ENCODE measurements at places on chromosomes 11 and 22.

DNA sequence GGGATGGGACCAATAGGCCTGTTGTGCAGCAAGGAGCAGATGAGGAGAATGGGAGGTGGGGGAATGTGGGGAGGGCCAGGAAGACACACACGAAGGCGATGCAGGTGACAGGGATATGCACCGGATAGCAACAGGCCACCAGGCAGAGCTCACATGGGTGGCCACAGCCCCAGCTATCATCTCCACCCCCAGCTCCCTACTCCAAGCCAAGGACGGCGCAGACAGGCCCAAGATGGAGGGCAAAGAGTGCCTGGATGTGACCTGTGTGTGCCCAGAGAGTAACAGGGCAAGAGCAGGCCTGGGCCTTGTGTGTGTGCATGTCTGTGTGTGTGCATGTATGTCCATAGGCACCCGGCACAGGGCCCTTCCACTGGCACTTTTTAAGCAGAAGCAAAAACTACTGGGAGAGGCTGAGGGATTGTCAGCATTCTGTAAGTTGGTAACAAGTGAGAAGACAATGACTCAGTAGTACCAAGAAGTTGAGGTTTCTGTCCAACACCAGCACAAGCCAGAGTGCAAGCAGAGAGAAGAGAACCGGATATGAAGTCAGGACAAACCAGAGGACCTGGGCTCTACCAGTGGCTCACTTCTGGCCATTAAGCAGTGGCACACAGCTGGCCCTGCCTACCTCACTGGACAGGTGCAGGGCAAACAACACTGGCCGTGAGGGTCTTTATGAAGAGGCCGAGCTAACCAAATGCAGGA is 36.4 kb downstream of the NRXN2 start:
- no peak for DNase-seq

- DNase-seq: no peak
Measured at GRCh38 chr22:23219822-23220484, 39.6 kb downstream of the BCR start.

GRCh38 chr22:39142088-39142680 is 10.3 kb downstream of the CBX7 start:
- no peak for DNase-seq

DNA sequence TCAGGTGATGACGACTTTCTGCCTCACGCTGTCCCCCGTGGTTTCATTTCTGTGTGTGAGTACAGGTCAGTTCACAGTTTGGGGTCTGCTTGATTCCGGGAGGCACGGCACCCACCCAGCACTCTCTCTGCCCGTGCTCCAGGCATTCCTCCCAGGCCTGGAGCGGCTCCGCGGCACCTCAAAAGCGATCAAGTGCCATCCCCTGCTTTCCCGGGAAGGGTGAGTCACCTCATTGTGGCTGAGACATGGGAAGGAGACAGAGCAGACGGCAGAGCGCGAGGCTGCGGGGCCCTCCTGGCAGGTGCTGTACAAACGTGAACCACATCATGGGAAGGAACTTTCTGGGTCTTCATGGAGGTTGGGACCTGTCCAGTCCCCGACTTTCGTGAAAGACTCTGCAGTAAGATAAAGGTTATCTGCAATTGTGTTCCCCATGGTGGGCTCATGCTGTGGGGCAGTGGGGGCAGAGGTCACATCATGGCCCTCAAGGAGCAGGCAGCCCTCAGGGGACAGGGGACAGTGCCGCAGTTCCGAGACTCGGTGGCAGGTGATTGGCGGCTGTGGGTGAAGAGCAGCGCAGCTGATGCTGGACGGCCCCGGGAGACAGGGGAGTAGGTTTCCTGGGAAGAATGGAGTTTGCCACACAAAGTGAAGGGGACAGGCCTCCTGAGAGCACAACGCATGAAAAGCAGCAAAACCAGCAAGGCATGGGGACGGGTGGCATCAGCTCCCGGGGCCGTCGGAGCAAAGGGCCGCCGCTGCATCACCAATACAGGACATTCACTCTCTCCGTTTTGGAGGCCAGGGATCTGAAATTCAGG is 65.3 kb downstream of the CELSR1 start:
- DNase-seq: no peak

DNA sequence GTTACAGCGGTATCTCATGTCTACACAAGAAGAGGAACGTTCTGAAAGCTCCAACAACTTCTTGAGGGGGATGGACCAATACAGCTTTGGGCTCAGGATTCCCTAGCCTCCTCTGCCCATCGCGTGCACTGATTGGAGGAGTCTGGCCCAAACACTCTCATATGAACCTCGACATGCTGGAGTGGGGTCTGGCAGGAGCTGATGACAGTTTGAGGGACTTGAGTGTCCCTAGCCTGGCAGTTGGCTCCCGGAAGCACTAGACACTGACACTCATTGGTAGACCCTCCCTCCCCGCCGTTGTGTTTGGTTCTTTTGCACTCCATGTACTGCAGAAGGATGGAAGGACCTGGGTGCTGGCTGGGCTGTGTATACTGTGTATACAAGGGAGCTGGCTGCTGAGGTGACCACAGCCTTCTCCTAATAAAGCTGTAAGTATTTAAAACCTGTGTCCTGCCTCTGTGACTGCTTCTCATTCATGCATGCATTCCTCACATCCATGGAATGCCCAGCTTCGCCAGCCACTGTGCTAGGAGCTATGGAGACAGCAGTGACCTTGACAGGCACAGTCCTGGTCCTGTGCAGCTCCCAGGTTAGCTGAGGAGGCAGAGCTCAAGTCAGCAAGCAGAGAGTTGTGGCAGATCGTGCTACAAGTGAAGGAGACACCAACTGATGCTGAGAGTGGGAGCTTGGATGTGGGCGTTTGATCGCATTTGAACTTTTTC is 27.9 kb downstream of the ADAMTS15 start:
- DNase-seq: no peak

GRCh38 chr22:32204856-32205722 is at the start of gene RFPL2:
Gene RFPL2, minus strand, starts transcription at chr22:32205073. Its CDS starts 2,622 bp downstream, at chr22:32202451.
- DNase-seq: peak; percentile 69

DNA sequence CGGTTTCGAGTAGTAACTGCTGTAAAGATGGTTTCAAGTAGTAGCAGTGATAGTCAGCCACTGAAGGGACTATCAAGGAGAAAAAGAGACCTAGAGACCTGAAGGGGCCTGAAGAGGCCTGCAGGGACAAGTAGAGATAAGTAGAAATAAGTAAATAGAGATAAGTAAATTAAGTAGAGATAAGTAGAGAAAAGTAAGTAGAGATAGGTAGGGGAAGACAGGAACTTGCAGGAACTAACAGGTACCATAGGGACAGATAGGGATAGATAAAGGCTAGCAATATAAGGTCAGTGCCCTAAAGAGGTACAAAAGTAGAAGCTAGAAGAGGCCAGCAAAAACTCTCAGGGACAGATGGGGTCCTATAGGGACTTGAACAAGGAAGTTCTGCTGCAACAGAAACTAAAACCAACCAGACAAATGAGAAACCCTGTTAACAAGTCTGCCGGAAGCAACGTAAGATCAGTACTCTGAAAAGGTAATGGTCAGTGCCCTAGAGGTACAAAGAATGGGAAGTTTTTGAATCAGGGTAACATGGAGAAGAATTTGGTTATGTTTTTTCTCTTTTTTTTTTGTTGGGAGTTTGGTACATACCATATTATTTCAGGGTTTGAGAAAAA is 9.6 kb upstream of the SC5D start:
- no peak for DNase-seq

GRCh38 chr22:42544686-42545085 is 9.1 kb upstream of the SERHL2 start:
- DNase-seq: no peak

- no peak for DNase-seq
Measured at GRCh38 chr11:47264521-47264920, 5.4 kb upstream of the MADD start.

DNA sequence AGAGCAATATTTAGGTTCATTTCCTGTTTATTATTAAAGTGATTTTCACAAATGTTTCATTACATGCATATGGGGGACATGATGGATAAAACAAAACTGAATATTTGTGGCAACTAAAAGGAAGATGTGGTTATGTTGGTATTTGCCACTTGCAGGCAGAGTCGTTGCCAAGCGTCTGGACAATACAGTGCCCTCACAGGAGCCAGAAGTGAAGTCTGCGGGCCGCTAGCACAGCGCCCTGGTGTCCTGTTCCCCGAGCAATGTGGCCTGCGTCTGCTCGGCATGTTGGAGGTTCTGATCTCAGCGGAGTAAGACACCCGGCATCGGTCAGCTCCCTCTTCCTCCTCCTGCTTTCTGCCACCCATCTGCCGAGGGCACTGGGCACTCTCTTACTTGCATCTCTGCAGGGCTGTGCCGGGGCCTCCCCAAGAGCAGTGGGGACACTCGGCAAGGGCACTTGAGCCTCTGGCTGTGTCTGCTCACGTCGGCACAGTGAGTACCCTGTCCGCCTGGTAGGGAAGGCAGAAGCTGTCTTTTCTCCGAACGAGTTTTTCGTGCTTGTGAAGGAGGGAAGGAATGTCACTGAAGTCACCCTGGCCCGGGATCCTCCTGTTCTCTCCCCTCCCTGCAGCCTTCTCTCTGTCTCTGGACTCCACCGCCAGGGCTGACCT is 10.5 kb upstream of the TTLL12 start:
- DNase-seq: no peak

- no peak for DNase-seq
Measured at GRCh38 chr22:20604092-20604747, 96.8 kb downstream of the MED15 start.

GRCh38 chr11:78187366-78188285 is 800 bp downstream of the KCTD21 start:
- no peak for DNase-seq

GRCh38 chr11:22416462-22416861 is 78.3 kb downstream of the SLC17A6 start:
- no peak for DNase-seq

GRCh38 chr11:133930767-133931448 is 25.9 kb downstream of the IGSF9B start:
- no peak for DNase-seq

- peak; percentile 59 for DNase-seq
Measured at GRCh38 chr11:68206211-68206610, 6.9 kb downstream of the KMT5B start.

GRCh38 chr11:567629-568292 is 7.0 kb downstream of the RASSF7 start:
- DNase-seq: no peak

DNA sequence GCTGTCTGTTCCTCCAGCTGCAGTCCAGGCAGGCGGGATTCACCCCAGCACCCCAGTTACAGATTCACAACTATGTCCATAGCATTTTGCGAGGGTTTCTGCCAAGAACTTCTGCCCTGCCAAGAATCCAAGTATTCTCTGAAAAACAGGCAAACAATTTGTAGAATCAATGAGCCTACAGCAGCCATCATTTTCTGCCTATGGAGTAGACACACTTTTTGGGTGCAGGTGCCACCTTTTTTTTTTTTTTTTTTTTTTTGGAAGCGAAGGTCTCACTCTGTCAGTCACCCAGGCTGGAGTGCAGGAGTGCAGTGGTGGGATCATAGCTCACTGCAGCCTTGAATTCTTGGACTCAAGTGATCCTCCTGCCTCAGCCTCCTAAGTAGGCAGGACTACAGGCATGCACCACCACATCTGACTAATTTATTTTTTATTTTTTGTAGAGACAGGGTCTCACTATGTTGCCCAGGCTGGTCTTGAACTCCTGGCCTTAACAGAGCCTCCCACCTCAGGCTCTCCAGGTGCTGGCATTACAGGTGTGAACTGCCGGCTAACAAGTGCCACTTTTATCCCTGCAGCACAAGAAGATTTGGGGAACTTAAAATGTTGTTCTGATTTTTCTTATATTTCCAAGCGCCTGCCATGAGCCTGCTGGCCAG is 195.1 kb downstream of the SNX19 start:
- DNase-seq: no peak

GRCh38 chr11:106728859-106729258 is 289.4 kb downstream of the GUCY1A2 start:
- DNase-seq: no peak

DNA sequence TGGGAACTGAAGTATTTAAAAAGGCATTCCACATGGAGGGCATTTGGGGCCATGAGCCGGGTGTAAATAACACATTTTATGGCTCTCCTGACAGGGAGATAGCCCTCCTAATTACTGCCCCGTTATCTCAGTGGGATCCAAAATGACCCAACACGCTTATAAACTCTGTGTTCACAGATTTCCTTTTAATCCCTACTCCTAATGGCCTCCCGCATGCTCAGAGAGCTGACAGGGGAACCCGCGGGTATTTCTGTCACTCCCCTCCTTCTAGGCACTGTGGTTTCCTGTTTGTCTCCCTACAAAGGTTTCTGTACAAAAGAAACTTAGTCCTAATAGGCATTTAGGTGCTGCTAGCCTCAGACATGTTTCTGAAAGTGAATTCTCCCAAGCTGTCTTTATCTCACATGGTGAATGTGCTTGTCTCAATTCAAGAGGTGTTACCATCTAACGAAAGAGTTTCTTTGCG is 202.8 kb upstream of the SEZ6L start:
- DNase-seq: no peak

GRCh38 chr11:47433157-47433556 is 6.9 kb upstream of the PSMC3 start:
- DNase-seq: no peak

Data from neuronal stem cell (in vitro differentiated cells).